H7 (cell line): ENCODE measurements at places on chromosomes 16 and 17. TPM values are rescaled to one million over a fixed set of nuclear protein-coding genes. Genes with fewer than 3 reads are reported as not detected.

GPR142 gene
- total RNA-seq, result not detected in 2 replicates

SOX8 gene
- 10.0 and 12.8 TPM in 2 replicates for total RNA-seq

PRSS27 gene
- total RNA-seq, result 2.0 and 3.1 TPM in 2 replicates

ZNF469 gene
- 0.28 and 0.44 TPM in 2 replicates for total RNA-seq

APPBP2 gene
- 11.7 TPM in 2 replicates for total RNA-seq

METTL2A gene
- total RNA-seq, result 28.8 and 34.4 TPM in 2 replicates

SULT1A2 gene
- total RNA-seq, result 1.7 and 2.0 TPM in 2 replicates

GUCY2D gene
- total RNA-seq, result not detected in 2 replicates

ABCC6 gene
- total RNA-seq, result 0.81 and 1.5 TPM in 2 replicates

LGALS9B gene
- total RNA-seq, result not detected in 2 replicates

TCAP gene
- total RNA-seq, result 0.69 and 2.7 TPM in 2 replicates

FNDC8 gene
- 0.55 TPM in 1 of 2 replicates, not detected in the other for total RNA-seq
